ENCODE measurements at places on chromosomes 12 and 14.

DNA sequence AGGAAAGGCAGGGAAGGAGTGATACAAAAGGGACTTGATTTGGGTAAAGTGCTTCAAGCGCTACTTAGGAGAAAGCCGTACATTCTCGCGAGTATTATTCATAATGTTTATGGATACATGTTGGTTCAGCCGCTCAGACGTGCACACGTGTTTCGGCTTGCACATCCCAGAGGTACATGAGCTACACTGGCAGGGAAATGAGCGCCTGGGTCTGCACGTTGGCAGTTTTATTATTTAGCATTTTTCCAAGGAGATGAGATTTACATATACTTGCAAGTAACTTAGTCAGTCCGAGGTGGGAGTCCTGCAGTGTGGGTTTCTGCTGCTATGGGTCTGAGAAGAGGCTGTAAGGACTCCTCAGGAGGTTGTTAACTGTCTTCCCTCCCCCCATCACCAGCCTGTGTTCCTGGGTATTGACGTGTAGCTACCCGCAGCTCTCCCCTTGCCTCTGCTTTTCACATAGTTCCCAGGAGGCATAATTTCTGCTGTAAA lies 1.5 kb downstream of the PRKCH start:
- DNase-seq, result no peak

DNA sequence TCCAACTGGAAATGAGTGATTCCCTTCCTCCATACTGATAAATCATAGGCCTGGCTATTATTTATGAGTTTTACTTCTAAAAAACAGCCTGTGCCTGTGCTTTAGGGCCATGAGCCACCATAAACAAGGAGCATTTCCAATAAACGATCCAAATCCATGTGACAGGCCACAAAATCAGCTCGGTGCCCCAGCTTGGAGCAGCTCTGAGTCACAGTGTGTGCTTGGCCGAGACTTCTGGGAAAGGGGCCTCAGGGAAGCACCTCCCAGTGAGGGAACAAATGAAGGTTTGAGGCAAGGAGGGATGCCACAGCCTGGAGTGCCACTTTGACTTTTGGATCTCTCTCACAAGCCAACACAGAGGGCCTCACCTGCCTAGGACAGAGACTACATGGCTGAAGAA lies 190.4 kb downstream of the NTF3 start:
- no peak for DNase-seq

- DNase-seq, result no peak
These were observed 14.2 kb downstream of the ZNF641 start for GRCh38 chr12:48336564-48336963.

GRCh38 chr14:88106377-88106776 lies 101.4 kb downstream of the GPR65 start:
- DNase-seq, result no peak

GRCh38 chr14:72863216-72864006 lies 30.5 kb downstream of the DPF3 start:
- DNase-seq, result peak; percentile 7

- no peak for DNase-seq
These were observed 21.3 kb upstream of the SNRPF start for GRCh38 chr12:95837240-95838038.

- DNase-seq, result no peak
These were observed 54.4 kb downstream of the EFCAB11 start for GRCh38 chr14:89899917-89900663.

DNA sequence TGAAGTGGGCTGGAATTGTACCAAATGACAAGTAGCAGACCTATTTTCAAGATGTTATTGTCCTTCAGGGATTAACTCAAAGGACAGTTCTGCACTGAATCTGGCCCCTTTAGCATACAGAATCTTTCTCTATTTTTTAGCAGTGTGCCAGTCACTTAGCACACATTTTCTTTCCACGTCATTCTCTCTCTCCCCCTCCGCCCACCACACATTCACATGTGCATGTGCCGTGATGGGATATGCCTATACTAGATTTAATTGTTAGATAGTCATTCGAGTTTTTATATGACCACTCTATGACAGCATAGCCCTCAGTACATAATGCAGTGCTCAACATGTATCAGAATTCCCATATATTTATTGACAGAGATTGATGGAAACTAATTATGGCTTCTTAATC lies 129.1 kb downstream of the KCNC2 start:
- DNase-seq, result no peak

DNA sequence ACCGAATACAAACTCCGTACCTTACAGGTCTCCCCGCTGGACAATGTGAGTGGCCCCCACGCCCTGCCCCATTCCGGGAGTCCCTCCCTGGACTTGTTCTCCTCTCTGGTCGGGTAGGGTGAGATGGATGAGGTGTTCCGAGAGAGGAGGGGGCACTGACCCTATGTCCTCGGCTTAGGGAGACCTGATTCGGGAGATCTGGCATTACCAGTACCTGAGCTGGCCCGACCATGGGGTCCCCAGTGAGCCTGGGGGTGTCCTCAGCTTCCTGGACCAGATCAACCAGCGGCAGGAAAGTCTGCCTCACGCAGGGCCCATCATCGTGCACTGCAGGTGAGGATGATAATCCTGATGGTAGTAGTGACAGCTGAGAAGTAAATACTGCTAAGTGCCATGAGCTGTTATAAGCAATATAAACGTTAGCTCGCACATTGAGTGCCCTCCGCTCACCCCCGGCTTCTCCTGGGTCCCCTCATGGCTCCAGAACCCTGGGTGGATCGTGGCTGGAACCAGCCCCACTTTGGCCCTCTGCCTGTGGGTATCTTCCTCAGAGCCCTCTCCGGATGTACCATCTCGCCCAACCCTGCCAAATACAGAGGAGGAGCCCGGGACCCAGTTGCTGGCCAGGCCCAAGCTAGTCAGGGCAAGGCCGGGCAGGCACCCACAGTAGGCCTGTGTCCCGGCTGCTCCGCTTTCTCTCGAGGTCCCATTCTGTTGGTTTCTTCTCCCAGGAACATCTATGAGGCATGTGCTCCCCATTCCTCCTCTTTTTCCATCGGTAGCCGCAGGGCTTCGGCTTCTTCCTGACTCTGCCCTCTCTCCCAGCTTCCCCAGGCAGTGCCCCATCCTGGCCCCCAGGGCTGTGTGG lies 6.8 kb downstream of the PTPN6 start:
- DNase-seq, result no peak

- no peak for DNase-seq
These were observed 8.6 kb upstream of the CHD4 start for GRCh38 chr12:6615802-6616201.

DNA sequence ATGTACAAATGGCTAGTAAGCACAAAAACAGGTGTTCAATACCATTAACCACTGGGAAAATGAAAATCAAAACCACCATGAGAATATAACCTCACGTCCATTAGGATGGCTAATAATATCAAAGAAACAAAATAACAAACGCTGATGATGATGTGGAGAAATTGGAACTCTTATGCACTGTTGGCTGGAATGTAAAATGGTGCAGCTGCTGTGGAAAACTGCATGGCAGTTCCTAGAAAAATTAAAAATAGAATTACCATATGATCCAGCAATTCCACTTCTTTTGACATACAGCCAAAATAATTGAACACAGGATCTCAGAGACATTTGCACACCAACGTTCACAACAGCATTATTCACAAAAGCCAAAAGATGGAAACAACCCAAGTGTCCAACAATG lies 51.5 kb downstream of the TMPRSS12 start:
- DNase-seq, result no peak

DNA sequence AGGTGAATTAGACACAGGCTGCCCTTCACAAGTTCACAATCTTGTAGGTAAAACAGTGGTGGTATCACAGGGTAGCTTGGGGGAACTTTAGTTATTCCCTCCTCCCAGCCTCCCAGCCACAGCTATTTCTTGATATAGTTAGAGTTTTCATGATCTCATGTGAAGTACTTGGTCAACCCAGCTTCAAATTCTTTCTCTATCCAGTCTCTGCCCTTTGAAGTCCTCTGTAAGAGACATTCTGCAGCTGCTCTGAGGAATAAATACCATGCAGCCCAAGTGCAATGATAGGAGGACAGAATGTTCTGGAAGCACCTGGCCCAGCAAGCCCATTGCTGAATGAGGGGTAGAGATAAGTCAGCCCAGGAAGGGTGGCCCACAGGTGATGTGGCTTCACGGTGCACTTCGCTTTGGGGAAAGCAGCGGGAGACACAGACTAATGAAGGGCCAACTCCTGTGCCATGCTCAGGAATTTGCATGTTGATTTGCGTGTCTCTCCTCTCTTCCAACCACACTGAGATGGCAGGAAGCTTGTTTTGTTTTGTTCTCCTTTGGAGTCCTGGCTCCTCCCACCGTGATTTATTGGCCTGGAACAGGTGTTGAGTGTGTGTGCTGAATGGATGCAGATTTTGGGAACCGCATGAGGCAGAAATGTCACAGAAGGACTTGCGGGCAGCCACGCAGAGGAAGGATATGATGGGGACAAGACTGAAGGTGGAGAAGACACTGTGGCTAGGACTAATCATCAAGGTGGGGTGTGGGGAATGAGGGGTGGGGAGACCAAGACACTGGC lies 8.0 kb upstream of the TXNRD1 start:
- DNase-seq, result no peak

DNA sequence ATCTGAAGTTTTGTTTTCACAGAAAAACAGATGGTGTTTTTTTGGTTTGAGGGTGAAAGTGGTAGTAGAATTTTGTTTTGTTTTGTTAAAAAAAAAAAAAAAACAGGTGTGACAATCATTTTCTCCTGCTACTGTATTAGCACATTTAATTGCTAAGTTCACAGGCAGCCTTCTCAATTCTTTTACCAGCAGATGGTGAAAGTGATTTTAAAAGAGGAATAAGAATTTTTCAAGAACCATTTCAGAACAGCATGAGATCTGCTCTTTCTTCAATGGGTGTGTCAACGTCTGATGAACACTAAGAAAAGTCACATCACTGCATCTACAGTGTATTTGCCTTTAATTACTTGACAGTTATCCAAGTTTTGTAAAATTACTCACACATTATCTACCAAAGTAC lies 303.7 kb upstream of the USP15 start:
- DNase-seq, result no peak

GRCh38 chr12:633731-634130 lies 29.5 kb downstream of the NINJ2 start:
- no peak for DNase-seq

- DNase-seq, result no peak
These were observed 165.2 kb downstream of the BTG1 start for GRCh38 chr12:91980389-91980821.

- DNase-seq, result no peak
These were observed 10.2 kb downstream of the SLC48A1 start for GRCh38 chr12:47783024-47783755.

DNA sequence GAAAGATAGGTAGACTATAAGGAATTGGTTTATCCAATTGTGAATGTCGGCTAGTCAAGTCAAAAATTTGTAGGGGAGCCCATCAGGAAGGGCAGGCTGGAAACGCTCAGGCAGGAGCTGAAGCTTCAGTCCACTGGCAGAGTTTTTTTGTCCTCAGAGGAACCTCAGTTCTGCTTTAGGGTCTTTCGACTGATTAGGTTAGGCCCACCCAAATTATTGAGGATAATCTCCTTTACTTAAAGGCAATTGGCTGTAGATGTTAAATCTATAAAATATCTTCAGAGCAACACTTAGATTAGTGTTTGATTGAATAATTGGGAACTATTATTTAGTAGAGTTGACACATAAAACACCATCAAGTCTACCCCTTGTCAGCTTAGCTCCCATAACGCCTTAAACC lies 105.5 kb upstream of the ARHGAP5 start:
- DNase-seq, result no peak

DNA sequence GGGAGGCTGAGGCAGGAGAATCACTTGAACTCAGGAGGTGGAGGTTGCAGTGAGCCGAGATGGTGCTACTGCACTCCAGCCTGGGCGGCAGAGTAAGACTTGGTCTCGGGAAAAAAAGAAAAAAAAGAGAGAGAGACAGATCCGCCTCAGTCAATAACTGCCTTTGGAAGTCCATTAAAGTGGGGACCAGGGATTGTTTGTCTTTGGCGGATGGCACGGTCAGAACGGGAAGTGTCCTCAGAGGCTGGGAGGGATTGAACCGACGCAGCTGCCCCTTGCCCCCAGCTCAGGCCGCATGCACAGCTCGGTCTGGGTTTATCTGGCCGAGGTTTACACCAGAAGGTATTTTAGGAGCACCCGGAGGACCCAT lies 54.4 kb downstream of the TESC start:
- no peak for DNase-seq

- DNase-seq, result no peak
These were observed 416.8 kb downstream of the SLC16A7 start for GRCh38 chr12:60012659-60013058.

- no peak for DNase-seq
These were observed 26.6 kb upstream of the CCDC196 start for GRCh38 chr14:66459603-66460002.

GRCh38 chr12:129337413-129337812 lies 484.1 kb downstream of the GLT1D1 start:
- DNase-seq, result no peak

DNA sequence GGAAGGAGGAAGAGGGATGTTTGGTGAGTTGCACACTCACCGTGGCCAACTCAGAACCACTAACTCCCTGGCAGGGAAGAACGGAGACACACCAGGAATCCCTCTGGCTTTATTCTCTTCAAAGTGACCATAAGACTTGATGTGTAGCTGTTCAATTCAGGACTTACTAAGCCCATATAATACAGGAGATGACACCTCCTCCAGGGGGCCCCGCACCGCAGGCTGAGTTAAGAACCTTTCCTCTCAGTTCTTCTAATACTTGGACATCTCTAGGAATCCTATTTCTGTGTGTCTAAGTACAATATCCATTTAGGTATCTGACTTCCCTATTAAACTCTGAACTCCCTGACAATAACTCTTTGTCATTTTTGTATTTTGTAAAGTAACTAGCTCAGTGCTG lies 49.5 kb downstream of the DCAF4 start:
- no peak for DNase-seq

DNA sequence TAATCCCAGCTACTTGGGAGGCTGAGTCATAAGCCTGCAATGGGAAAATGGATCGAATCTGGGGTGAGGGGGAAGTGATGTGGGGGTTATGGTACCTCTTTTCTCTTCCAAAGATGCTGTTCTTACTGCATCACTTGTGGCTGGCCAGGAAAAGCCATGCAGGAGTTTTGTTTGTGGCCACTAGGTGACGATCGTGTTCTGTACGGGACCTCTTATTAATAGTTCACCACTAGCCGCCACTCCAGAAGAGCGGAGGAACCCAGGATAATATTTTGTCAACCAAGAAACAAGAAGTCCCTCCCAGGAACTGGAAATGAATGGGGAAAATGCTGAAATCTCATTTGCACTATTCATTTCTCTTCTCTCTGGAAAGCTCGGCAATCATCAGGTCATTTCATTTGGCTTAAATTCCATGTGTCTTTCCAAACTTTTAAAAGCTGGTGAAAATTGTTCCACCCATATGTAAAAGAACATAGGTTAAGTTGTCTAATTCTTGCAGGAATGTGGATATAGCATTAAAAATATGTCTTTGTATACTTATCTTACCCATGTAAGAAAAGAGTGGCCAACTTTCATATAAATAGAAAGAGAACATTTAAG lies 8.9 kb downstream of the GPR65 start:
- DNase-seq, result peak; percentile 20

GRCh38 chr14:82431031-82431430 lies 897.4 kb upstream of the SEL1L start:
- DNase-seq, result no peak

- DNase-seq, result no peak
These were observed 19.2 kb downstream of the TAS2R7 start for GRCh38 chr12:10783252-10783651.
